ENCODE measurements at places on chromosomes 7 and 10.

DNA sequence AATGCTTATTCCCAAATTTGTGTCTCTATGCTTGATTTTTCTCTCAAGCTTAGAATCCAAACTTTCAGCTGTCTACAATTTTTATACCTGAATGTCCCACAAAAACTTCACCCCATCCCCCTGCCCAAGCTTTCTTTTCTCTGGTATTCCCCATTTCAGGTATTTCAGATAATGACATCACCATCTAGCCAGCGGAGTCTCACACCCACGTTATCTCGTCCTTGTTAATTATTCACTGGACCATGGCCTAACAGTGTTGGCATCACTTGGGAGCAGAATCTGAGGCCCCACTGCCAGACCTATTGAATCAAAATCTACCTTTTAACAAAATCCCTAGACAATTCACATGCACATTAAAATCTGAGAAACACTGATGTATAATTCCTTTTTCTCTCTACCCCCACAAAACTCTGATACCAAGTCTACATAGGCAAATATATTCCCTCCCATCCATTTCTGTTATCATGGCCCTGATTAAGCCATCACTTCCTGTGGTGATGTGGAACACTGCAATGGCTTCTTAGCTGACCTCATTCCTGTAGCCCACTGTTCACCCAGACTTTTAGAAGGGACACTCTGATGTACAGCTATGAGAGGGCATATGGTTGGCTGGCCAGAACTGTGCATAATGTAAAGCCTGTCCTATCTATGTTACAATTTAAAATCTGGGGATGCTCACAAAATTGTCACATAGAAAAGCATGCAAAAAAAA, 31.4 kb downstream of the ZNF438 start:
- no peak for DNase-seq

GRCh38 chr10:14904316-14904732, 25.7 kb downstream of the SUV39H2 start:
- no peak for DNase-seq

- DNase-seq = no peak
These were observed 75.5 kb upstream of the AGK start for GRCh38 chr7:141475679-141476078.

DNA sequence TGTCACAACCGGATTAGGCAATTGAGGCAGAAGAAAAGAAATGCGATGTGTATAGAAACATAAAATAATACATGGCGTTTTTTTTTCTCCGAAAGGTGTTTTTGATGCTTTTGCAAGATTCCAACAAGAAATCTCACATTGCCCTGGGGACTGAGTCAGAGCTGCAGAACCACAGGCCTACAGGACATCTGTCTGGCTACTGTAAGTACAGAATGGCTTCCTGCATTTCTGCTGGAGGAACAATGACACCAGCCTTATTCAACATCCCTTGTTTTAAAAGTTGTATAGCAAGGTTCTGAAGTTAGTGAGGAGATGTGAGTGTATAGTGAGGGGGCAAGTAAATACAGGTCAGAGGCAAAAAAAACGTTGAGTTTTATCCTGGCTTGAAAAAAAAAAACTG, 256.4 kb downstream of the ABCA13 start:
- DNase-seq = no peak

Measured in LNCaP clone FGC (cell line).